ENCODE measurements at places on chromosomes 2 and 18. TPM values are rescaled to one million over a fixed set of nuclear protein-coding genes. Genes with fewer than 3 reads are reported as not detected.

- no peak for DNase-seq
- H3K4me1 ChIP-seq = no peaks in the 10 kb centered on the region
- no peaks in the 10 kb centered on the region for H3K36me3 ChIP-seq
- no peak overlapping the region for H3K27ac ChIP-seq
- no peak overlapping the region for H3K4me3 ChIP-seq
Measured at GRCh38 chr2:187527262-187527661, 27.0 kb downstream of the TFPI start.

DNA sequence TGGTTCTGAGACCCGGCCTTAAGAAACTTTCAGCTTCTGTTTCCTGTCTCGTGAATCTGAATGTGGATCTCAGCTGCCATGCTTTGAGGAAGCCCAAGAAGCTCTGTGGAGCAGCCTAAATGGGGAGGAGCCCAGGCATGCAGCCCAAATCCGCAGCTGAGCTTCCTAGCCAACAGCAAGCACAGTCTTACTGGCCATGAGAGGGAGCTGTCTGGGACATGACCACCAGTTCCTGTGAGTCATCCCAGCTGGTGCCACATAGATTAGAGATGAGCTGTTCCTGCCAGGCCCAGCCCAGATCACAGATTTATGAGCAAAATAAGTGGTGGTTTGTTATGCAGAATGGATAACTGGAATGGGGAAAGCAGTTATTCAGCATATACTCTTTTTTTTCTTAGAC lies 224.4 kb upstream of the APCDD1 start:
- H3K4me3 ChIP-seq = no peak overlapping the region
- H3K4me1 ChIP-seq = no peaks in the 10 kb centered on the region
- H3K27me3 ChIP-seq = no peaks in the 10 kb centered on the region

GRCh38 chr18:12092398-12093229 lies 1.0 kb upstream of the ANKRD62 start:
- no peaks in the 10 kb centered on the region for H3K27me3 ChIP-seq
- no peaks in the 10 kb centered on the region for H3K4me1 ChIP-seq
- no peak overlapping the region for H3K4me3 ChIP-seq
- H3K27ac ChIP-seq = no peak overlapping the region
- DNase-seq = peak; percentile 21
- H3K36me3 ChIP-seq = no peaks in the 10 kb centered on the region

DNA sequence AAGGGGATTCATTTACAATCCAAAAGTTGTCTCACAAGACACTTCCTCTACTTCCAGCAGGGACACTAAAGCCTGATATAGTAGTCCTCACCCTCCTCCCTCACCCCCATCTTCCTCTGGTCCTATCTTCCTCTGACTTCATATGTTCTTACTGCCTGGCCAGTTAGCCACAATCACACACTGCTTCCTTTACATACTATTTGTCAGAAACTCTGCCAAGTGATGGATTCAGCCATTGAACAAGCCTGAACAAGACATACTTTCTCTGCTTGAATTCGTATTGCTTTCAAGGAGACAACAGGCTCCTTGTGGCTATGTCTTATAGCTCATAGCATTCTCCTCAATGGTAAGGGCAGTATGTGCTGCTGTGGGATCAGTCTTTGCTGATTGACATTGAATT lies 672.2 kb downstream of the BCL11A start:
- H3K36me3 ChIP-seq = no peaks in the 10 kb centered on the region
- H3K4me1 ChIP-seq = no peaks in the 10 kb centered on the region
- no peak overlapping the region for H3K27ac ChIP-seq

- H3K4me1 ChIP-seq = no peaks in the 10 kb centered on the region
- H3K27ac ChIP-seq = no peak overlapping the region
- no peak for DNase-seq
- no peaks in the 10 kb centered on the region for H3K27me3 ChIP-seq
- no peak overlapping the region for H3K4me3 ChIP-seq
Measured at GRCh38 chr2:1088192-1088860, 137.7 kb downstream of the SNTG2 start.

DNA sequence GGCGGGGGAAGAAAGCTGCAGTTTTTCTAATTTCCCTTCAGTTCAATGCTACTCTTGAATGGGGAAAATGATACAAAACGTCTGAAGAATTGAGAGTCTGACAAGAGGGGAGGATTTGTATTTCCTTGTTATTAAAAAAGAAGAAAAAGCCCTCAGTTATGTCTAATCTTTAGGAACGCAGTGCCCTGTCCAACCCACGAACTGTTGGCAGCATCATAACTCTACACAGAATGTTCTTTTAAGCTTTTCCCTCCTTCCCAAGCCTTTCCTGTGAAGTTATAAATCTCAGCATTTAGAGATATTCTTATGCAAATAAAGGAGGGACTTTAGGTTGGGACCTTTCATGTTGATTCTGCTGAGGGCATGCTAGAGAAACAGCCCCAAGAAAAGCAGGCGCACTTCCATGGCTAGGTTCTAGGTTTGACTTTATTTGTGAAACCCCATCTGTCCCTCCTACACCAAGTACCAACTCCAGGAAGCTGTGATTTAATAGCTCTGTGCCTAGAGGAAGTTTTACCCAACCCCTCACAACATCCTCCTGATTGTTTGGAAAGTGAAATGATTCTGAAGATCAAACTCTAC lies 288.6 kb downstream of the SETBP1 start:
- no peaks in the 10 kb centered on the region for H3K36me3 ChIP-seq
- no peak overlapping the region for H3K4me3 ChIP-seq
- no peak for DNase-seq

DNA sequence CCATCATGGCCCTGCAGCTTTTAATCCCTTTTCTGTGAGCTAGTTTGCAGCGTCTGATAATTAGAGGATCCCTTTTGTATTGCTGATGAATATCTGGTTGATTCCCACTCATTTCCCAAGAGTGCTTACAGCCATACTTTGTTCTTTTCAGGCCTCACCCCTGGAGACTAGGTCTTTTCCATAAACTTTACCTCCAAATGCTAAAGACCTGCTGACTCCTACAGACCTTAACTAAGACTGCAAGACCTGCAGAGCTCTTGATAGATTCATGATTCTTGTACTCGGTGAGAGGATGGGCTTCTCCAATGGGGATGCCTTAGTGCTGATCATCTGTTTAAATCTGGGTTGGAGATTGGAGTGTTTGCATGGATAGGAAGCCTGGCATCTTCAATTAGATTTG lies 33.1 kb upstream of the DYNAP start:
- no peaks in the 10 kb centered on the region for H3K4me1 ChIP-seq
- H3K4me3 ChIP-seq = no peak overlapping the region
- no peak overlapping the region for H3K27ac ChIP-seq
- DNase-seq = no peak

Gene CFAP210
- total RNA-seq = not detected

Gene CCDC142
- total RNA-seq = 31.4 TPM

Gene ODC1
- total RNA-seq = 72.0 TPM

Gene AAMP
- 102 TPM for total RNA-seq

Gene DPP4
- 3.0 TPM for total RNA-seq

Gene UGT1A8
- not detected for total RNA-seq

All from thyroid gland (tissue), 4 donors.